Fibroblast of lung (primary cell): ENCODE measurements at places on chromosomes 4 and X. TPM values are rescaled to one million over a fixed set of nuclear protein-coding genes. Genes with fewer than 3 reads are reported as not detected.
A peak's percentile ranks its signal among the peaks of the same experiment; 100 is the strongest.

Gene RPA4
- total RNA-seq, result 0.77 and 1.2 TPM in 2 replicates

Gene MAP9
- total RNA-seq, result 10.3 and 12.6 TPM in 2 replicates

Gene NLGN4X
- total RNA-seq, result under 0.01 TPM in 1 of 2 replicates, not detected in the other

Gene RPL36A
- 305 and 521 TPM in 2 replicates for total RNA-seq

Gene CCKAR
- total RNA-seq, result under 0.01 and 0.83 TPM in 2 replicates

Gene SYTL4
- 4.6 and 8.8 TPM in 2 replicates for total RNA-seq

Gene MAP7D2
- total RNA-seq, result under 0.01 TPM in 2 replicates

DNA sequence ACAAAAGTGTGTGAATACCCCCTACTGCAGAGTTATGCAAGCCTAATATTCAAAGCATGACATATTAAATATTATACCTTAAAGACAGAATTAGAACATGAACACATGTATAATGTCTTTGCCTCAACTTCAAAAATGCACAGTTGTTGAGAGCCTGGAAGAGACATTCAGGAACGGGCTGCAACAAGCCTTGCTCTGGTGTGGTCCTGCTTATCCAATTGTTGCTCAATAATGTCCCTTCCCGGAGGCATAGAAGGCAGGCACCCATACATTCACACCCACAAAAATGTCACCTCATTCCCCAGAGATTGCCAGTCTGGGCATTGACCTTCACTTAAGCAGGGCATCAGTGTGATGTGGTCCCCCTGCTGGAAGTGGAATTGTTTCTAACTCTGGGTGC is 238.8 kb downstream of the CBR4 start:
- no peak for DNase-seq
- H3K4me3 ChIP-seq, result no peak overlapping the region
- no peaks in the 10 kb centered on the region for H3K36me3 ChIP-seq
- H3K4me1 ChIP-seq, result no peaks in the 10 kb centered on the region
- no peaks in the 10 kb centered on the region for H3K27me3 ChIP-seq
- no peak overlapping the region for H3K27ac ChIP-seq

GRCh38 chr4:21522296-21522695 is 426.3 kb downstream of the KCNIP4 start:
- no peak overlapping the region for H3K27ac ChIP-seq
- no peaks in the 10 kb centered on the region for H3K4me1 ChIP-seq
- no peaks in the 10 kb centered on the region for H3K36me3 ChIP-seq
- no peaks in the 10 kb centered on the region for H3K27me3 ChIP-seq

GRCh38 chr4:137707626-137708025 is 175.3 kb upstream of the PCDH18 start:
- no peaks in the 10 kb centered on the region for H3K36me3 ChIP-seq
- H3K4me3 ChIP-seq, result no peak overlapping the region
- peak; percentile 72 for DNase-seq
- peaks cover 6% of the 10 kb centered on the region for H3K4me1 ChIP-seq

- no peak overlapping the region for H3K27ac ChIP-seq
- no peaks in the 10 kb centered on the region for H3K4me1 ChIP-seq
- H3K36me3 ChIP-seq, result no peaks in the 10 kb centered on the region
- no peak for DNase-seq
- no peak overlapping the region for H3K4me3 ChIP-seq
Measured at GRCh38 chrX:25427873-25428555, 412.2 kb upstream of the ARX start.

DNA sequence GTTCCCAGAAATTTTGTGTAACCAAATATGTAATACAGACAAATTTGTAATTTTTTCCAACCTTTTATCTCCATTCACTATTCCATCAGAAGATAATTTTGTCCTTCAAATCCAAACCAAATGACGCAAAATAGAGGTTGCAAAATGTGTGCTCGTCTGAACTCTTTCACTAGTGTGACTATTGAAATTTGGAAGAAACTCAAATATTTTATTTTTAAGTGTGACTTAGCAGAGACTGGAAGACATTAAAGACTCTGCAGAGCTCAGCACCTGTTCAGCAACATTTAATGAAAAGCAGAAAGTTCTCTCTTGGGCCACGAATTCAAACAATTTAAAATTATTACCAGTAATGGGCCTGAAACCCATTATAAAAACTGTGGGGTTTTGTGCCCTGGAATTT is 30.0 kb upstream of the APELA start:
- H3K36me3 ChIP-seq, result no peaks in the 10 kb centered on the region
- H3K4me1 ChIP-seq, result no peaks in the 10 kb centered on the region
- no peak overlapping the region for H3K4me3 ChIP-seq

DNA sequence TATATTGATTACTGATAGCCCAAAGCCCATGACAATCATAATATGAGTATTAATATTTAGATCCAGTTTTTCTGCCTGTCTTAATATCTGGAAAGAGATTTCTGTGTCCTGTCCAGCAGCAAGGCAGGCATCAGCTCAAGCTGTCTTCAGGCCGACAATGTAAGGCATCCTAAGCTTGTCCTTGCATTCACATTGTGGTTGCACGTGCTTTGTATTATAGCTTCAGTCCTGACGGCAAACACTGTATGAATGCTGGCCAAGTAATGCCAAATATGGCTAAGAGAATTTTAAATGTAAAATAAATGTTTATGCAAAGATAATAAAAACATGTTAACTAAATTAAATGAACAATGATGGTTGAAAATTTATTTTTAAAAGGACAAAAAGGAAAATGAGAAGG is 255.7 kb upstream of the RPS6KA3 start:
- no peak overlapping the region for H3K27ac ChIP-seq
- H3K27me3 ChIP-seq, result no peaks in the 10 kb centered on the region
- H3K36me3 ChIP-seq, result no peaks in the 10 kb centered on the region
- H3K4me3 ChIP-seq, result no peak overlapping the region
- no peaks in the 10 kb centered on the region for H3K4me1 ChIP-seq
- DNase-seq, result no peak

- H3K4me3 ChIP-seq, result no peak overlapping the region
- peak; percentile 79 for DNase-seq
- no peaks in the 10 kb centered on the region for H3K27me3 ChIP-seq
Measured at GRCh38 chr4:126697748-126698147, 935.0 kb upstream of the INTU start.

DNA sequence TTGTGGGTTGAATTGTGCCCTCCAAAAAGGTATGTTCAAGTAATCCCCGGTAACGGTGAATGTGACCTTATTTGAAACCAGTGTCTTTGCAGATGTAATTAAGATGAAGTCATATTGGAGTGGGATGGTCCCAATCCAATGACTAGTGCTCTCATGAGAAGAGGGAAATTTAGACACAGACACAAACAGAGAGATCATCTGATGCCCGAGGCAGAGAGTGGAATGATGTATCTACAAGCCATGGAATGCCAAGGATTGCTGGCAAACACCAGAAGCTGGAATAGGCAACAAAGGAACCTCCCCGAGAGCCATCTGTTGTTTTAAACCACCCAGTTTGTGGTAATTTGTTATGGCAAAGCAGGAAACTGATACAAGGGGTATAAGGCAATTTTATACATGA is 35.1 kb downstream of the RPS6KA3 start:
- no peaks in the 10 kb centered on the region for H3K4me1 ChIP-seq
- no peak overlapping the region for H3K27ac ChIP-seq
- no peak overlapping the region for H3K4me3 ChIP-seq
- no peak for DNase-seq
- no peaks in the 10 kb centered on the region for H3K27me3 ChIP-seq

GRCh38 chr4:39004758-39005157 is 27.5 kb downstream of the TMEM156 start:
- no peak for DNase-seq
- H3K27me3 ChIP-seq, result no peaks in the 10 kb centered on the region
- no peaks in the 10 kb centered on the region for H3K36me3 ChIP-seq
- H3K4me1 ChIP-seq, result no peaks in the 10 kb centered on the region
- no peak overlapping the region for H3K27ac ChIP-seq

- no peaks in the 10 kb centered on the region for H3K27me3 ChIP-seq
- H3K4me3 ChIP-seq, result no peak overlapping the region
- no peak overlapping the region for H3K27ac ChIP-seq
- no peaks in the 10 kb centered on the region for H3K36me3 ChIP-seq
Measured at GRCh38 chrX:152814048-152814447, 16.5 kb downstream of the CETN2 start.

DNA sequence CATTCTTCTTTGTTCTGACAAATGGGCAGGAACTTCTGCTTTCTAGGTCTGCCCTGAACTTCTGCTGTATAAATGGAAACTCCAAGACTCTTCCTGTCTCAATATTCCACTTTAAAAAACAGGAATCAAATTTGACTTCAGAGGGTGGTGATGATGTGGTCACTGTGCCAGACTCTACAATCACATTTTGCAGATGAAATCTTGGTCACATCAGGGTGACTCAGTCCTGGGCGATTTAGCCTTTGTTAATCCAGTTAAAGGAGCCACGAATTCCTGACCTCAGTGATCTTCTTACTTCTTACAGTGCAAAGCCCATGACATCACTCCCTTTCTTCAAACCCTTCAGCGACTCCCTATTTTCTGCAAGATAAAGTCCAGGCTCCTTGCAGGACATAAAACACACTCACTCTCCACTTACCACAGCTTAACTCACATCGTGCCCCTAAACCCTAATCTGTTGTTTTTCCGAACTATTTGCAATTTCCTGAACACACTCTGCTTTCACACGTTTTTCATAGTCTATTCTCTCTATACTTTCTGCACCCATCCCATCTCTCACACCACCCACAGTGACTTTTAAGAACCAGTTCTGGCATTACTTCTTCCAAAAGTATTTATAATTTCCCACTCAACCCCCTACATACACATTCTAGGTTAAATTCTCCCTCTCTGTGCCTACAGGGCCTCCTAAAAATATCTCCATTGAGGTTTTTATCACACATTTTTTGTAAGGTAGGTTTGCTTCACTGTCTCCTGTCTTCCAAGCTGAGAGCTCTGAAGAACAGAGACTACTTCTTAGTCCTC is 11.1 kb downstream of the GASK1B start:
- peaks cover 4% of the 10 kb centered on the region for H3K4me1 ChIP-seq
- H3K27ac ChIP-seq, result no peak overlapping the region
- H3K27me3 ChIP-seq, result no peaks in the 10 kb centered on the region
- DNase-seq, result peak; percentile 98

- DNase-seq, result peak; percentile 38
- no peak overlapping the region for H3K4me3 ChIP-seq
- H3K4me1 ChIP-seq, result no peaks in the 10 kb centered on the region
- H3K27ac ChIP-seq, result no peak overlapping the region
Measured at GRCh38 chrX:46637938-46638337, 64.4 kb downstream of the CHST7 start.

- no peak overlapping the region for H3K27ac ChIP-seq
- no peaks in the 10 kb centered on the region for H3K36me3 ChIP-seq
- H3K4me3 ChIP-seq, result no peak overlapping the region
- no peaks in the 10 kb centered on the region for H3K27me3 ChIP-seq
- H3K4me1 ChIP-seq, result no peaks in the 10 kb centered on the region
- no peak for DNase-seq
Measured at GRCh38 chrX:119694601-119695534, 1.9 kb upstream of the SEPTIN6 start.

- H3K4me3 ChIP-seq, result no peak overlapping the region
- H3K4me1 ChIP-seq, result no peaks in the 10 kb centered on the region
- no peaks in the 10 kb centered on the region for H3K36me3 ChIP-seq
- H3K27ac ChIP-seq, result no peak overlapping the region
- no peak for DNase-seq
- H3K27me3 ChIP-seq, result no peaks in the 10 kb centered on the region
Measured at GRCh38 chr4:19809989-19810388, 441.7 kb upstream of the SLIT2 start.

- no peaks in the 10 kb centered on the region for H3K4me1 ChIP-seq
- H3K36me3 ChIP-seq, result no peaks in the 10 kb centered on the region
- H3K27me3 ChIP-seq, result no peaks in the 10 kb centered on the region
- DNase-seq, result peak; percentile 11
- no peak overlapping the region for H3K27ac ChIP-seq
Measured at GRCh38 chr4:93710101-93710846, 118.3 kb upstream of the ATOH1 start.

DNA sequence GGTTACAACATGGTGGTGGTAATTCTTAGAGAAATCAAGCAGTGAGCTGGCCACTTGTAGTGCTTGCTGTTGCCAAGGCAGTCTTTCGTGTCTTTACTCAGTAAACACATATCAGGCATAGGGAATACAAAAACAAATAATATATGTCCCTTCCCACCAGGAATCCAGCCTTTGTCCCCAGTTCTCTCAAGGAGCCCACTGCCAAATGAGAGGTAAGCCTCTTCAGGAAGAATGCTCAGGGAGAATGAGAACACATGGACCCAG is 421 bp upstream of the PLAC1 start:
- H3K27ac ChIP-seq, result no peak overlapping the region
- no peaks in the 10 kb centered on the region for H3K27me3 ChIP-seq
- no peaks in the 10 kb centered on the region for H3K36me3 ChIP-seq
- H3K4me1 ChIP-seq, result no peaks in the 10 kb centered on the region

GRCh38 chrX:18390941-18391538 is 34.4 kb upstream of the CDKL5 start:
- peak; percentile 46 for DNase-seq
- H3K4me3 ChIP-seq, result no peak overlapping the region
- H3K36me3 ChIP-seq, result no peaks in the 10 kb centered on the region
- H3K27me3 ChIP-seq, result no peaks in the 10 kb centered on the region
- H3K4me1 ChIP-seq, result no peaks in the 10 kb centered on the region

DNA sequence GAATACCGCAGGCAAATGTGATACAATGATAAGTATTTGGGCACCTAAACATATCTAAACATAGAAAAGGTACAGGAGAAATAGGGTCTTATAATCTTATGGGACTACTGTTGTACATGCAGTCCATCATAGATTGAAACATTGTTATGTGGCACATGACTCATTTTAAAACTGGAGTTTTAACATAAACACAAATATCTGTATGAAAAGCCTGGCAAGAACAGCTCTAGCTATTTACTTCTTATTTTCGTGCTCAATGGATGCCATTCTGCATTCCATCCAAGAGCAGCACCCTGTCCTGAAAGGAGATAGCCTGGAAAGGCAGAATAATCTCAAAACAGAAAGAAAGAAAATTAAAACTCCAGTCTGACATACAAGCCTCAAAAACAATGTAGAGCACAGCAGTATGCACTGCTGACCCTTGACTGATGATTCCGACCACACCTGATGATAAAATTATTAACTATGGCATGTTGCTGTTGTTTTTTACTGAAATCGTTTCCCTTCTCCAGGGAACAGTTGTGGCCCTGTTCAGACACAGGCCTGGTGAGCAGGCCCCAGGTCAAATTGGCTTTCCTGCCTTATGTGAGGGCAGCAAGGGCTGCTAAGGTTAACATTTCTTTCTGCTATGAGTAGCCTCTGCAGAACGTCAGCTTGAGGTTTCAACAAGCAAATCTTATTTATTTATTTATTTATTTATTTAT is 152.7 kb downstream of the APBB2 start:
- H3K4me3 ChIP-seq, result no peak overlapping the region
- peaks cover 3% of the 10 kb centered on the region for H3K4me1 ChIP-seq
- H3K36me3 ChIP-seq, result no peaks in the 10 kb centered on the region
- H3K27ac ChIP-seq, result no peak overlapping the region
- H3K27me3 ChIP-seq, result no peaks in the 10 kb centered on the region
- peak; percentile 32 for DNase-seq

DNA sequence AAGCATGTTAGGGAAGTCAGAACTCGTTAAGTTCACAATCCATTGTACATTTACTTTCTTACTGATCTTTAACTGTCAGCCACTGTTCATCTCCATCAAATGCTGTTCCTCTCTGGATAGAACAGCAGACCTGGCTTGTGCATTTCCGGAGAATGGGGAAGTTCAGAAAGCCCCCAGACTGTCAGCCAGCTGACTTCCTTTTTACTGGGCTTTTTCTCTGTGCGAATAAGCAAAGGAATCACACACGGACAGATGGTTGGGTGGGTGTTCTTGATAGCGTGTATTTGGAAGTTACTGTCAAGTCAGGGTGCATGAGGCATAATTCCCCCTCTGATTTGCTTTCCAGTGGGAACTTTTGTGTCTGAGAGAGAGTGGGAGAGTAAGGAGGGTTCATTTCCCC is 56.8 kb downstream of the TSPAN7 start:
- H3K27ac ChIP-seq, result no peak overlapping the region
- no peak for DNase-seq
- H3K27me3 ChIP-seq, result no peaks in the 10 kb centered on the region
- no peaks in the 10 kb centered on the region for H3K36me3 ChIP-seq
- H3K4me1 ChIP-seq, result no peaks in the 10 kb centered on the region
- no peak overlapping the region for H3K4me3 ChIP-seq
